ENCODE measurements at places on chromosomes 7 and 10. TPM values are rescaled to one million over a fixed set of nuclear protein-coding genes. Genes with fewer than 3 reads are reported as not detected.

DNA sequence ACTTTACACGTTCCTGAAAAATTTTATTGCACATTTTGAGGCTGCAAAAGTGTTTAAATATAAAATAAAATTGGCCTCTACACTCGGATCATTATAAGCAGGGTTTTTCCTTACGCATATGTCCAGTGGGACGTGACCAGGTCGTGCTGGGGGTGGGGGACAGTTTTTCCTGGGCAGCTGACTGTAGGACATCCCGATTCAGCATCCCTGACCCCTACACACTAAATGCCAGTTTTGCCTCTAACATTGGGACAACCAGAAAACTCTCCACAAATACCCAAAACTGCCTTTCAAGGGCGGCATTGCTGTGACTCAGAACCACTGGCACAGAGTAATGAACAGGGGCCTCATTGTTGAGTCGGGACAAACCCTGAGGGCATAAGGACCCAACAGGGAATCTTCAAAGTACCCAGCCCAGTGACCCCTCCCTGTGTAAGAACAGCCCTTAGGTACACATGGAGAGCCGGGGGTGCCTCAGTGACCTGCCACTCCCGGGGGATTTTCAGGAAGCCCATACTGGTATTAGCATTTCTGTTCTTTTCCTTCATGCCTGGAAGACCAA is 170.6 kb downstream of the ARHGAP21 start:
- no peak for DNase-seq

DNA sequence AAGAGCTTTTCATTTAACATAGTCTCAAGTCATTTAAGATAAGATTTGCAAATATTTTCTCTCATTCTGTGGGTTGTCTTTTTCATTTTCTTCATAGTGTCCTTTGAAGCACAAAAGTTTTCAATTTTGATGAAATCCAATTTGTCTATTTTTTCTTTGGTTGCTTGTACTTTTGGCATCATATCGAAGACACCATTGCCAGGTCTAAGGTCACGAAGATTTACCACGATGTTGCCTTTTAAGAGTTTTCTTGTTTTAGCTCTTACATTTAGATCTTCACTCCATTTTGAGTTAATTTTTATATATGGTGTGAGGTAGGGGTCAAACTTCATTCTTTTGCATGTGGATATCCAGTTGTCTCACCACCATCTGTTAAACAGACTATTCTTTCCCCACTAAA is 34.7 kb downstream of the TMEM270 start:
- no peak for DNase-seq

GRCh38 chr7:45525057-45525456 is 49.1 kb upstream of the ADCY1 start:
- DNase-seq, result no peak

DNA sequence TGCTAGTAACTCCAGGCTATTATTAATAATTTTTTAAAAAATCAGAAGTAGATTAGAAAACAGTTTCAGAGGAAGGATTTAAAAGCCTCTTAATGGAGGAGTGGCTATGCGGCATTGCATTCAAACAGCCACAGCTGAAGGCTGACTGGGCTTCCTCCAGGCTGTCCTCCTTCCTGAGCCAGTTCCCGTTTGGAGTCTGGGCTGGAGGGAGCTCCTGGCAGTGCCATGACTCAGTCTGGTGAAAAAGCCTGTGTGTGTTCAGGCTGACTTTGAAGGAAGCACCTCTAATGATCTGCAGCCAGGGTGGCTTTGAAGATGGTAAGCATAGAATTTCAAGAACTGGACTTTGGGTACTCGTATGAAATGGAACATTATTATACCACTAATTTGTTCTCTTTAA is 134.6 kb downstream of the DPP6 start:
- no peak for DNase-seq

DNA sequence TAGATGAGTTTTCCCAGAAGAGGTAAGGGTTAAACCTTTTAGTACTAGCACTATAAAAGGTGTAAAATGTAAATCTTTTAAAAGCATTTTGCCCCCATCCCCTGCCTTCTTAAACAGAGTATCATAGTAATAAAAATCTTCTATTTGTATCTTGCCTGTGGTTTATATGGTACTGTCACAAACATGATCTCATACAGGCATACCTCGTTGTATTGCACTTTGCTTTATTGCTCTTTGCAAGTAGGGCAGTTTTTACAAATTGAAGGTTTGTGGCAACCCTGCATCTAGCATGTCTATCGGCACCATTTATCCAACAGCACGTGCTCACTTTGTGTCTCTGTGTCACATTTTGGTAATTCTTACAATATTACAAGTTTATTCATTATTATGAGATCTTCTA is 198.8 kb upstream of the YAE1 start:
- no peak for DNase-seq

- no peak for DNase-seq
These were observed 1.7 kb upstream of the ANKRD22 start for GRCh38 chr10:88853155-88853881.

GRCh38 chr10:106189292-106189691 is 975.2 kb downstream of the SORCS1 start:
- DNase-seq, result no peak

DNA sequence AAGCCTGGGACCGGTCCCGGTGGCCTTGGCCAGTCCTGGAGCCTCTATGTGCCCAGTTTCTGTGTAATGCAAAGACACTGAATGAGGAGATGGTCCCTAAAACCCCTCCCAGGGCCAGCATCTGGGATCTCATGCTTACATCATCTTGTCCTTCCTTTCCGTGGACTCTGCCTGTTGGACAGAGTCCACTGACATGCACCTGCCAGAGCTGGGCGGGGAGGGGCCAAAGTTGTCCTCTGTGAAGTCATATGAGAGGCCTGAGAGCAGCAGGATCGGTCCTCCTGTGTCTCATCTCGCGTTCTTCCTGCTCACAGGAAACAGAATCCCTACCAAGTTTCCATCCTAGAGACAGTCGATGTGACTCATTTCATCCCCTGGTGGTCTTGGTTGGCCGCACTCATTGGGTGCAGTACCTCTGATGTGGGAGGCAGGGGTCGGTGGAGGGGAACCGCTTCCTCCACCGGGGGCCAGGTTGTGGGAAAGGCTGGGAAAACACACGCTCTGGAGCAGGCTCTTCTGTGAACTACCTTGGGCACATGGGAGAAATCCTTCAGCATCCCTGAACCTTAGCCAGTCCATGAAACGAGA is 389.6 kb upstream of the PODXL start:
- no peak for DNase-seq

The LGI1 gene
- total RNA-seq, result not detected

The HPSE2 gene
- not detected for total RNA-seq

Data from IMR-90 (cell line).